ENCODE measurements at places on chromosomes 11 and 22.

GRCh38 chr11:1234771-1235305 lies 12.0 kb downstream of the MUC5B start:
- DNase-seq = no peak

- DNase-seq = no peak
Observed at GRCh38 chr22:18118345-18118915, 7.8 kb downstream of the TUBA8 start.

DNA sequence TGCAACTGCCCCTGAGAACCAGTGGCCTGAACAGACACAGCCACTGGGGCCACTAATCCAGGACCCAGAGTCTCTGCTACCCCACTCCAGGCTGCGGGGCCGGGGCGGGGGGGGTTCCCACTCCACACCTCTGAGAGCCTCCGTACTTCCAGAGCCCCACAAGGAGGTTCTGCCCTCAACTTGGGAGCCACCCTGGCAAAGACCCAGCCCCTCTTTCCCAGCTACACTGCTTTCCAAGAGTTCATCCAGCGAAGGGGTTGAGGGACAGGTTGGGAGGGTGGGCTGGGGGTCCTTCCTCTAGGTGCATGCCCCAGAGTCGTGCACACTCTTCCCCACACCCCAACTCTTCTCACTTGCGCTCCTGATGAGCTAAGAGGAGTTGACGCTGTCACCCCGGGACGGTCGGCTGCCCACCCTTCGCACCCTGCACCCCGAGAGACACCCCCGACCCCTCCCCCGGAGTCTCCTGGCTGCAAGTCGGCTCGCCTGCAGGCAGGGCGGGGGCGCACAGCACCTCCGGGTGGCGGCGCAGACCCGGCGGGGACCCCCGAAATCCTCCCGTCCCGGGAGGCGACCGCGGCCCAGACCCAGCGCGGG lies 531 bp downstream of the RAB3IL1 start:
- DNase-seq = no peak

GRCh38 chr11:56151376-56151775 lies 8.7 kb downstream of the OR8K5 start:
- no peak for DNase-seq

DNA sequence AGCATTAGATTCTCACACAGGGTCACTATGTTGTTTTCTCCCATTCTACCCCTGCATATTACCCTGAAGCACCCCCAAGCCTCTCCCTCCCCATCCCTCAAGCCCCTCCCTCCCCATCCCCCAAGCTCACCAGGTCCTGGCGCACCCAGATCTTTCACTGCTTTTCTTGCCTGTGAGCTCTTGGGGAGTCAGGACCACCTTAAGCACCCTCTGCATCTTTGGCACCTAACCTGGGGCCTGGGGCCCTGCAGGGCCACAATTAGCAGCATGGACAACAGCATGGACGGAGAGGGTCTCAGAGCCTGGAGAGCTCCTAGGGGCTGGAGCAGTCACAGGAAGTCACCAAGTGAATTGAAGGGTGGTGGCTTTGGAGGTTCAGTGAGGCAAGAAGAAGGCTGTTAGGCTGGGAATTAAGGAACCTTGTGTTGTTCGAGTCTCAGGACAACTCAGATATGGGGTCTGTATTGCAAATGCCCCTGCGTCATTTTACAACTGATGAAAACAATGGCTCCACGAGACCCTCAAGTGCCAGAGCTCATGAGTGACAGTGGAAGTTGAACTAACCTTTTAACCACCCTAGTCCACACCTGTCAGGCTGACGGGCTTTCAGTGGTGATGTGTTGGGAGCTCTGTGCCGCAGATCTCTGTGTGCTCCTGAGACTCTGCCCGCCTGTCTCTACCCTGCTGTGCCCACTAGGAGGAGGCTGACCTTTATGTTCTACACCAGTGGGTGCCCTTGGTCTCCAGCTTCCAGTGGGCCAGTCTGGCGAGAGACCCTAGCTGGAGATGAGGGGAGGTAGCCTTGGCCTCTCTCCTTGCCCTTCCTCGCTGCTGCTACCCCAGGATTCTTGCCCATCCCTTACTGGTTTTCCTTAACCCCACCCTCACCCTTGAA lies 111.3 kb upstream of the OR4B1 start:
- DNase-seq = no peak

GRCh38 chr22:46501701-46502100 lies 35.7 kb downstream of the CELSR1 start:
- no peak for DNase-seq

DNA sequence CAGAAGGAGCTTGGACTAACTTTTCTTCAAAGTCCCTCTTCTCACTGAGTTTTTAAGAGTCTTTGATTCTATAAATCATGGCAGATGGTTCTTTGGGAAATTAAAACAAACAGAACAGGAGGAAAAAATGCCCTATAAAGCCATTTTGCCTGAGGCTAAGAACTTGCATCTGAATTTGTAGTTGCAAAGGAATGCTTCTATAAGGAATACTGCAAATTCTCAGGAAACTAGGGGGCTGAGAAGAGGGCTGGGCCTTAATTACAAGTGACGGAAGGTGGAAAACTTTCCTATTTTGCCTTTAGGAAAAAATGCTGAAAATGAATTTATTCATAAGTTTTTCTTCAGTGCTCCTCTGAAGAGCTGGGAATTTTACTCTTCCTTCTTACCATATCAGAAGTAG lies 90.0 kb upstream of the NARS2 start:
- DNase-seq = no peak

DNA sequence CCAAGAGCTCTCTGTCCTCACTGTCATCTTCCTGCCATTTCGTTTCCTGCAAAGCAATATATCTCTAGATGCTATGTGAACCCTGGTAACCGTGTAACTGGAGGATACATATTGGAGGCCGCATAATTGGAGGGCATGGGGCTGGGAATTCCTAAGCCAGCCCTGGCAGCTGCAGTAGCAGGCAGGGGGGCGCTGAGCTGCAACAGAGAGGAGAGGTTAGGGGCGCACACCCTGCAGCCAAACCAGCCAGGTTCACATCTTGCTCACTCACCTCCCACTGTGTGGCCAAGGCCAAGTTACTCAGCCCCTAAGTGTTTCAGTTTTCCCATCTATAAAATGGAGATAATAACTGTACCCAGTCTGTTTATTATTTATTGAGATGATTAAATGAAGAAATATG lies 39.9 kb upstream of the ZBTB16 start:
- no peak for DNase-seq

- DNase-seq = no peak
Observed at GRCh38 chr11:103958475-103959215, 77.8 kb upstream of the DDI1 start.

GRCh38 chr22:25833676-25834075 lies 91.7 kb downstream of the MYO18B start:
- DNase-seq = no peak

GRCh38 chr22:50210378-50211139 lies 9.7 kb downstream of the SELENOO start:
- no peak for DNase-seq

DNA sequence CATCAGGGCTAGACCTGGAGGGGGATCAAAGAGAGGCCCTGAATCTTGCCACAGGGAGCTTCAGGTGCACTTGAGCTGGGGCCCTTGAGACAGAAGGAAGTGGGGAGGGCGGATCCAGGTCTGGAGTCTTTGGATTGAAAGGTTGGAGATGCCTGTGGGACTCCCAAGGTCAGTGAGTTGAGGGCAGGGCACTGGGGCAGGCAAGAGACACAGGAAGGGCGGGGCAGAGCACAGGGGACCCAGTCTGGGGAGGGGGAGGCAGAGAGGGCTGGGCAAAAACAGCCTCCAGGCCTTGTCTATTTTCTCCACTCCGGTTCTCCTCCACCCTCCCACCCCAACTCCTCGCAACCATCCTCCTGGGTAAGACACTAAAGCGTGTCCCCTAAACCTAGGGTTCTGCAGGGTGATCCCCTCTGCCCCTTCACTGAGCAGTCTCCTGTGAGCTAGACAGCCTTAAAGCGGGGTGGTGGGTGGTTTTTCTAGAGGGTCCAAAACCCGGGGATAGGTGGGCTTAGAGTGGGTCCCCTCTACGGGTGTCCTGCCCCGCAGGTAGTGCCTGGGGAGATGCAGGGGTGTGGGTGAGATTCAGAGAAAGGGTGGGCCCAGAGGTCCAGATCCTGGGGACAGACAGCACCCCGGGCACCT lies 38.6 kb upstream of the CELSR1 start:
- no peak for DNase-seq

DNA sequence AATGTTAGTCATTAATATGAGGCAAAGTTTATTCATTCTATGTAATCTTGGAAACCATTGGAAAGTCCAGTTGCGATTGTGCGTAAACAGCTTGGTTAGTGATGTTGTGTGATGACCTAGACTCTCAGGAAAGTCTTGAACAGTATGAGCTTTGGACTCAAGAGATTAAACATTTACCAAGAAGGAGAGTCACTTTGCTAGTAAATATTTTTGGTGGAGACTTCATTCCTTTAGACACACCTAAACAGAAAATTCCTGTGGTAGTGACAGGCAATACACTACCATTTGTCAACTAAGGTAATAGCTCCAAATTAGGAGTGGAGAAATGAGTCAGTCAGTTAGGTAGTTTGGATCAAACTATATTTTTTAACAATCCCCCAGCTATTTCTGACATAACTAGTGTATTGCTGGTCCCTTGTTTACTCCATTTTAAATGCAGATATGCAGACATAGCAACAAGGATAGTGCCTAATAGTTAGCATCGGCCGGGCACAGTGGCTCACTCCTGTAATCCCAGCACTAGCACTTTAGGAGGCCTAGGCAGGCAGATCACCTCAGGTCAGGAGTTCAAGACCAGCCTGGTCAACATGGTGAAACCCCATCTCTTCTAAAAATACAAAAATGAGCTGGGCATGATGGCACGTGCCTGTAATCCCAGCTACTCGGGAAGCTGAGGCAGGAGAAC lies 89.3 kb downstream of the ARHGAP42 start:
- DNase-seq = no peak

DNA sequence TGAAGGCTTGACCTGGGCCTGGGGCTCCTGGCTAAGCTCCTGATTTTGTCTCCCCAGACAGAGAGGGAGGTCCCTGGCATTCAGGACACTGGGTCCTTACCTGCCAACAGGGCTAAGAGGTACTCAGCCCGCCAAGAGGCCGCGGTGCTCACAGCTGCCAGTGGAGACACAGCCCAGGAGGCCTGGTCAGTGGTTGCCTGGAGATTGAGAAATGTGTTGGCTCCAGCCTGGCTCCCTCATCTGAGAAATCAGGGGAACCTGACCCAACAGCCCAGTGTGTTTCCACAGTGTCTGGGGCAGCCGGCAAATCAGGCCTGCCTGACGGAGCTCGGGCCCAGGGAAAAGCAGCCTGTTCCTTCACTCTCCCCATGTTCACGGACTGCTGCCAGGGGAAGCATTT lies 79.4 kb upstream of the NAV2 start:
- DNase-seq = no peak

- no peak for DNase-seq
Observed at GRCh38 chr11:125337836-125338834, 157.9 kb downstream of the FEZ1 start.

DNA sequence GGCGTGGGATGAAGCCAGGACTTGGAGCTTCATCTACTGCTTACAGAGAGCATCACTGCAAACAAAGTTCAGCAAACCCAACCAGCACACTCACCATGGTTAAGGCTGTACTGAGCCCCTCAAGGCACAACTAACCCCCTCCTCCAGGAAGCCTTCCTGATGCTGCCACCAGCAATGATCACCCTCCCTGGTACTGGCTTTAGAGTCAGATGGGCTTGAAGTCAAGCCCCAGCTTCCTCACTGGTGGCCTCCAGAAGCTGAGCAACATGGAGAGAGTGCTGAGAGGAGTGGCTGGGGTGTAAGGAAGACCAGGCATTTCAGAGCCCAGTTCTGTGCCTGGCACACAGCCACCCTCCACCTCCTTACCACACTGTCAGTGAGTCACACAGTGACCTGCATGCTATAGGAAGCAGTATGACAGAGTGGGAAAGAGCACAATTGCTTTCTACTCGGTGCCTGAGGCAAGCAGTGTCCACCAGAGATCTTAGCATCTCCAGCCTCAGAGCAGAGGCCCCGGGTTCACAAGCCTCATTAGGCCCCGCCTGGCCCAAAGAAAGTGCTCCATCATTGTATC lies 24.7 kb upstream of the BAIAP2L2 start:
- DNase-seq = no peak

GRCh38 chr11:98003606-98004371 lies 1017.0 kb upstream of the CNTN5 start:
- DNase-seq = no peak

- DNase-seq = no peak
Observed at GRCh38 chr22:26941896-26942636, 284.7 kb downstream of the MIAT start.

- no peak for DNase-seq
Observed at GRCh38 chr11:66857234-66857926, 516 bp downstream of the LRFN4 start.

GRCh38 chr22:22210375-22210774 lies 34.2 kb upstream of the VPREB1 start:
- peak; percentile 55 for DNase-seq

DNA sequence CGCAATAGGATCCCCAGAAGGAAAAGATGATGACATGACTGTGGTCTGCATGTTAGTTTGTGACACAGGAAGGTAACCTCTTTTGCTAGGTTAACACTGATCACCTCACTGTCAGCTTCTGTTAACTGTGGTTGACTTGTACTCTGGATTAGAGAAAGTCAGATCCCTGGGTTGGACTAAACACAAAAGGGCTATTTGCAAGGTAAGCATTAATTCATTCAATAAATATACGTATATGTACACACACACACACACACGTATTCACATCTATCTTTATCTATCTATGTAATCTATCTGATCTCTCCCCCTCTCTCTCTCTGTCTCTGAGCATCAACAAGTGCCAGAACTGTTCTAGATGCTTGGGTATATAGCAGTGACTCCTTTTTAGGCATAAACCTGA lies 136.1 kb upstream of the SNX19 start:
- DNase-seq = no peak

- DNase-seq = no peak
Observed at GRCh38 chr11:31763296-31763695, 47.8 kb downstream of the PAX6 start.

- DNase-seq = no peak
Observed at GRCh38 chr11:106553304-106553703, 465.0 kb downstream of the GUCY1A2 start.

DNA sequence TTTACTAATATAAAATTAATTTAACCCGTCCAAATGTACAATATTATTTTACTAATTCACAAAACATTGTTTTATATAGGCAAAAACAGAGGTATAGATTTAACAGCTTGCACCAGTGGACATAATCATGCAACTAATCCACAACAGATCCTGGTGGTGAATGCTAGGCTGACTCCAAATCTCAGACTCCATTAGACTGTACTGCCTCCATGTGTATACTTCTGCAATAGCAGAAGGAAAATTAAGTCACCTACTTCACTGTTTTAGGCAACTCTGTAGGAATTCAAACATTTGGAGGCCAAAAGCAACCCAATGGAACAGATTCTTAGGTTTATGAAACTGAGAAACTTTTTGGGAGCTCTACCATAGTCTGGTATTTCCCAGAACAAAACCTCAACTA lies 30.0 kb upstream of the RAB39A start:
- no peak for DNase-seq

DNA sequence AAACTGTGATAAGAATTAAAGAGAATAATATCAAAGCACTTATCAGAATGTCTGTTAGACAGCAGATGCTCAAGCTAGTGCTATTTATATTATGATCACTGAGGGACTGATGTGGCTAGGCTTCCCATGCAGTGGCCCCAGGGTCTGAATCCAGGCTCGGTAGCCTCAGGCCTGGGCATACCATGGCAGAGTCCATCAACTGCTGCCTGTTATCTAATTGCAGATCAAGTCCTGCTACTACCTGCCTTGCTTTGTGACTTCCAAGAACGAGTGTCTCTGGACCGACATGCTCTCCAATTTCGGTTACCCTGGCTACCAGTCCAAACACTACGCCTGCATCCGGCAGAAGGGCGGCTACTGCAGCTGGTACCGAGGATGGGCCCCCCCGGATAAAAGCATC lies 57.5 kb downstream of the TIMP3 start:
- DNase-seq = no peak
